ENCODE measurements at places on chromosomes 12 and 14. TPM values are rescaled to one million over a fixed set of nuclear protein-coding genes. Genes with fewer than 3 reads are reported as not detected.

Gene CYP46A1
- polyA plus RNA-seq = 4.4 TPM

Gene TAS2R31
- polyA plus RNA-seq = 1.7 TPM

DNA sequence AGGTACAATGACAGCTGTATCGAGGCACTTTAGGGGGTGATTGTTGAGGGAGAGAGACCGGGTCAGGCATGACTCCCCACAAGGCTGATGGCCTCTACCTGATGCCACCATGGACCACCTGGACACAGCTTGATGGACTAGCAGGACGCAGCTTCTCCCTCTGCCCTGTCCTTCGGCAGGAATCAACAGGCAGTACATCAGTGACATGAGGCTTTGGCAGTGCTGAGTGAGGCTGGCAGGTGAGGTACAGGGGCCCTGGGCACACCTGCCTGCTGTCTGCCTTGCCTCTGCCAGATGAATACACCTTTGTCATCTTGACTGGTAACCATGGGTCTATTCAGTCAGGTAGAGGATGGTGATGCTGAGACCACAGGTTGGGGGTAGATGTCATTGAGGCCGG is 25.3 kb upstream of the ESRRB start:
- no peak for DNase-seq

- no peak for DNase-seq
These were observed 29.9 kb upstream of the AEBP2 start for GRCh38 chr12:19409376-19409775.

GRCh38 chr14:20228681-20229080 is at the start of gene OR11H7:
OR11H7 (plus strand) TSS chr14:20228981.
- DNase-seq = no peak

GRCh38 chr12:68559246-68559645 is 51.5 kb upstream of the RAP1B start:
- DNase-seq = no peak

DNA sequence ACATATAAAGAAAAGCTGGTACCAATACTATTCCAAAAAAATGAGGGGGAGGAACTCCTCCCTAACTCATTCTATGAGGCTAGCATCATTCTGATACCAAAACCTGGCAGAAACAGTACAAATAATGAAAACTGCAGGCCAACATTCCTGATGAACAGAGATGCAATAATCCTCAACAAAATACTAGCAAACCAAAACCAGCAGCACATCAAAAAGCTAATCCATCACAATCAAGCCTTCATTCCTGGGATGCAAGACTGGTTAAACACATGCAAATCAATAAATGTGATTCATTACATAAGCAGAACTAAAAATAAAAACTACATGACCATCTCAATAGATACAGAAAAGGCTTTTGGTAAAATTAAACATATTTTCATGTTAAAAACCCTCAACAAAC is 281.3 kb downstream of the KCNH5 start:
- DNase-seq = no peak

DNA sequence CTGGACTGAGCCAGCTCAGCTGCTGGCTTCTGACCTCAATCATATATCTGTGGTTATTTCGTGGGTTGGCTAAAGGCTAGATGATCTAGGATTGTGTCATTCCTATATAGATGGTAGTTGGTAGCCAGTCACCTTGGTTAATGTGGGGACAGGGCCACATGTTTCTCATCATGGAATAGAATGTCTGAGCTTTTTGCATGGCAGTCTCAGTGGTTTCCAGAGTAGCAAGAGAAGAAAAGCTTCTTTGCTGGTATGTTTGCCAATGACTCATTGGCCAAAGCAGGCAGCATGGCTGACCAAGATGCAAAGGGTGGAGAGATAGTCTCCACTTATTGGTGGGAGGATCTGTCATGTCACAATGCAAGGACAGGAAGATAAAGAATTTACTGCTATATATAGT is 746.4 kb upstream of the FLRT2 start:
- DNase-seq = no peak

DNA sequence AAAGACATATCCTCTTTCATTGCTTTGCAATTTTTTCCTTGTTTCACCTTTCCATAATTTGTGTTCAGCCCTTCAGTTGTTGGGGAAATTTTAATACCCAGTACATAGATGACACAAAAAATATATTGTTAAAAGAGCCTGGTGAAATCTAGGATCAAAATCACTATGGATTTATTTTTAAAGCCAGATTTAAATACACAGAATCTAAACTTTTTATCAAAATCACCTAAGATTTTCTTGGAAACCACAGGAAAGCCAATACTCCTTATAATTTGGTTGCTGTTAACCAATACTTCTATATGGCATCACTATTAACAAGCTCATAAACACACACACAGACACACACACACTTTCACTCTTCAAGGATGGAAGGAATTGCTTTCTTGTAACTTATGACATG is at the start of gene TAS2R20:
TSS of gene TAS2R20 (minus strand) at position 101 of the 400 bp plus-strand sequence. CDS start 429 bp downstream, outside the sequence.
- DNase-seq = no peak

- DNase-seq = no peak
These were observed 46.3 kb downstream of the PPP2R5E start for GRCh38 chr14:63496837-63497400.

DNA sequence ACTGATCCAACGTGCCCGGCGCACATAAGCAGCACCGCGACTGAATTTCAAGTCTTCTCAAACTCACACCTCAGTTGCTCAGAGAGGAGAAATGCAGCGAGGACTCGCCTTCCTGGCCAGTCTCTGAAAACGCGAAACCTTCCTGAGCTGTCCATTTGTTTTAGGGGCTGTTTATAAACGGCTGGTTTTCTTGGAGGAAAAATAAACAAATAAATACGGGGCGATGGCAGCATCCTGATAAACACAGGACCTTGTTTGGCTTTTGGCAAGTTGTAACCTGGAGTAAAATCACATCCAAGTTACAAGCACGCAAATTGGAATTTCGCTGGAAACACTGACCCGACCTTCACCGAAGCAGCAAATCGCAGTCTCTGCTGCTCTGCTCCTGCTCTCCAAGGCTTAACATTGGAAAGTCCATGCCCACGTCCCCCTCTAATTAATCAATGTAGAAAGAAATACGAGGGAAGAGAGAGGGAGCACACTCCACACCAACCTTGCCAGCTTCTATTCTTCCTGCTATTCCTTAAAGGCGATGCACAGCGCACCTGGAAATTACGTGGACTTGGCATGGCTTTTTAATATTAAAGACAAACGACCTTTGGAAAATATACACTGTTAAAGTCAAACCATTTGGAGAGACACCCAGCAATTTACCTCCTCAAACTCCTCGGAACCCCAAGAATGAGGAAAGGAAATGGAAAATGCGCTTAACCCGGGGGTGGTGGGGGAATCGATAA is 248.8 kb downstream of the APAF1 start:
- no peak for DNase-seq

DNA sequence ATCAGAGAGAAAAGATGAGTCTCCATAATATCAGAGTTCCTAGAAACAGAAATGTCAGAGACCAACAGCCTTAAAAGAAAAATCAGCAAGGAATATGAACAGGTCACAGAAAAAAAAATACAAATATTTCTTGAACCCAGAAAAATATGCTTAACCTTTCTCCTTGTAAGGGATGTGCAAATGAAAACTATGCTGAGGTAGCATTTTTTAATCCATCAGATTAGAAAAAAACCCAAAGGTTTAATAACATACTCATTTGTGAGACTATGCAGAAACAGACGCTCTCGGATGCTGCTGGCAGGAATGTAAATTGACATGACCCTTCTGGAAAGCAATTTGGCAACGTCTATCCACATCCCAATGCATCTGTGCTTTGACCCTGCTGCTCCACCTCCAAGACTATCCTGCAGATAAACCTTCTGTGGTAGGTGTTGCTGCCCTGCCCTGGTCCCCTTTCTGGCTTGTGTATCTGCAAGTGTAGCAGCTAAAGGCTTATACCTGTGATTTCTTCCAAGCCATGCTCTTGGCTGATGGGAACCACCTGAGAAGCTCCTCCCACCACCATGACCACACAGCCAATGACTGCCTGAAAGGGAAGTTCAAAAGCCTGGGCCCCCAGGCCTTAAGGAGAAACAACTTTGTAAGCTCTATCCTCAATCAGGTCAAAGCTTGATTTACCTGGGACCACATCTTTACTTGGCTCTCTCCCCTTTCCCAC is 49.4 kb downstream of the LTBP2 start:
- no peak for DNase-seq

Data from left renal cortex interstitium (tissue), 4 donors.